NCI-H1092 (cell line): ENCODE measurements at places on chromosomes 2 and 18.

DNA sequence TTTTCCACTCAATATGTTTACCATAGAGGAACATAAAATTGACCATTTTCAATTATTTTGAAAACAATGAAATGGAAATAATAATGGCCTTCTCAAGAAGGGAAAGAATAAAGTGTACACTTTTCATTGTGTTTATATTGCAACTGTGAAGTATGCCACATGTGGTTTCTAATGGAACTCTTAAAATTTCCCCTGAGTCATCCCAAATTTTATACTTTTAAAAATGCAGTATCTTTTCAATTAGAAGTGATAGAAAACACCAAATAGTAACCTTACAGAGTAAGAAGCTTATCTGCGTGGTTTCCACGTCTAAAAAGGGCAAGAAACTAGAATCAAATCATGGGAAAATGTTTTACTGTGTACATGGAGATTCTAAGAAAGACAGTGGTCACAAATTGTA is 70.0 kb downstream of the SCG2 start:
- DNase-seq = no peak

- no peak for DNase-seq
These were observed 9.2 kb downstream of the DNMT3A start for GRCh38 chr2:25332571-25332970.

DNA sequence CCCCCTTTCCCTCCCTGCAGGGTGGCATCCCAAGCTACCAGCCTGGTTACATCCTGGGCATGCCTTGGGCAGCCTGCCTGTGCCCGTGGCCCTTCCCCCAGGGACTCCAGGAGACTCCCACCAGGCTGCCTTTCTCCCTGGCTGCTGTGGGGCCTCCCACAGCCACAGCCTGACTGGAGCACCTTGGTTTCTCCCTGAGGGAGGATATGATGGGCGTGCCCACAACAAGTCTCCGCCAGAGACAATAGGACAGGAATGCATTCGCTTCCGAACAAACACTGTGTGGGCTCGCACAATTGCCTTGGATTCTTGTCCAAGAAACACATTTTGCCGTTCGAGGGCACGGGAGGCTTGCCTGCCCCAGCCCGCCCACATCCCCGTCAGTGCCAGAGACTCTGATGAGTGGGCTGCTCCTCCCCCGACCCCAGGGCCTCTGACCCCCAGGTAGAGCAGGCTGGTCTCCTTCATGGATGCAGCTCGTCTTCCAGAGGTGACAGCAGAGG is 102.1 kb downstream of the SMAD7 start:
- DNase-seq = no peak

DNA sequence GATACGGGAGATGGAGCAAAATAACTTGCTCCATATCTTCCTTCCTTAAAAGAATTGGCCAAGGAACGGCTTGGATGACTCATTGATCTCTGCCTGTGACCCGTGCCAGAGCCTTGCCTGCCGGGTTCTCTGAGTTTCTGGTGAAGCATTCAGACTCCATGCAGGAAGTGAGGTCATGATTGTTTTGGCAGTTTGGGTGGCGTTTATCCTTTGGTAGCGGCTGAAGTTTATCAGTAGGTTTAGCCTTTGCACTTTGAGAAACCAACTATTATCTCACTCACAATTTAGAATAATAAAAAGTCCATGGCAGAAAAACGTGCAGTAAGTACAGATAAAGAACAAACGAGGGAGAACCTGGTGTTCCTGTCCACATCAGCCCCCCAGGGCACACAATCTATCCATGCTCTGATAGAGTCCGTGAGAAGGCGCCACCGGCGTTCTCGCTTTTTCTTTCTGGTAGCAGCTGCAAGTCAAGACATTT is 15.0 kb upstream of the CTAGE1 start:
- DNase-seq = no peak

- no peak for DNase-seq
These were observed 293.9 kb upstream of the PARD3B start for GRCh38 chr2:204251158-204251997.

GRCh38 chr18:79870301-79871025 is 72.7 kb downstream of the KCNG2 start:
- no peak for DNase-seq
